ENCODE measurements at places on chromosomes 3 and 15.
A peak's percentile ranks its signal among the peaks of the same experiment; 100 is the strongest.

DNA sequence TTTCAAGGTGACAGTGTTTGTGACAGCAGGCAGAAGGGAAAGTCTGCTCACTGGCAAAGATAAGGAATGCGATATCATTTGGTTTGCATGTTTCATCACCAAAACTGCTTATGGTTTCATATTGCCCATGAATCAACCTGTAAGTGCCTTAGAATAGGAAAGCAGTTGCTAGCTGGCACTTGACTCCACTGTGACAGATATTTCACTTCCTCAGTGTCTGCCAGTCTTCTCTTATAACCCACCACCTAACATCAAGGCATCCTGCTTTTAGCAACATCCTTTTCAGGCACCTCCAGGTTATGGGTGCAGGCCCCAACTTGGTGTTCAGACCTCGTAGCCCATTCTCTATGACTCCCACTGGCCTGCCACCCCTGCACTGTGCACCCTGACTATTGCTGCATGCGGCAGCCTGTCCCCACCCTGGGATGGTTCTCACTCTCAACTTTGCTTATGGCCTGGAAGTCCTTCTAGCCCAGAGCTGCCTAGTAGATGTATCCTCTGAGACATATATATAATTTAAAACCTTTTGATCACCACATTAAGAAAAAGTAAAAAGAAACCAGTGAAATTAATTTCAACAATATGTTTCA is 154.4 kb upstream of the RARB start:
- DNase-seq: no peak

DNA sequence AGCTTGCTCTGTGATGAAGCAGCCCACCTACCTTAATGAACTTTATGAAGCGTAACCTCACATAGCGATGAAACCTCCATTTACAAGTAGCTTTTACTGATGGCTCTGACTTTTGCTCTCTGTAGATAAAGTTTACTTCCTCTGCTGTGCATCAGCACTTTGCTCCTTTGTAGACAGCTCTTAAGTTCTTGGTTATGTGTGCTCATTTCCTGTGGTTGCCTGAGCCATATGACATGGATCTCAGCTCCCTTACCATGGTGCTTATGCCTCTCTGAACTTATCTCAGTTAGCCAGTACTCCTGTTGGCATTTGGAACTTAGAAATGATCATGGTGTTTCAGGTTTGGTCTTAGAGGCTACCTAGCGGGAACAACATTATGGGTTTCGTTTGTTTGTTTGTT is 7.8 kb downstream of the MFSD1 start:
- no peak for DNase-seq

DNA sequence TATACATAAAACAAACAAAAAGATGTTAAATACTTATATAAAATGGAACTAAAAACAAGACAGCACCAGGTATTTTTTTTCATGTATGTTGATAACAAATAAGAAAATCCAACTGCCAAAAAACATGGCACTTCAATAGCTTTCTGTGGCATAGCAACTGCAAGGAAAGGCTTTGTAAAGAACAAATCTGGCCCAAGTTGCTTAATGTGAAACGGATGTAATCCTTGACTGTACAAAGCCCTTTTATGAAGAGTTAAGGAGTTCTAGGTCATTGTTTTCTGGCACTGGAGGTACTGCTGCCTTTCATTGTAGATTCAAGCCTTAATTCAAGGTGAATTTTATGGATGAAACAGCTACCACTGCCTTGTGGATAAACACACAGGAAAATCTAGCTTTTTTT is 68.8 kb upstream of the SLC12A8 start:
- no peak for DNase-seq

DNA sequence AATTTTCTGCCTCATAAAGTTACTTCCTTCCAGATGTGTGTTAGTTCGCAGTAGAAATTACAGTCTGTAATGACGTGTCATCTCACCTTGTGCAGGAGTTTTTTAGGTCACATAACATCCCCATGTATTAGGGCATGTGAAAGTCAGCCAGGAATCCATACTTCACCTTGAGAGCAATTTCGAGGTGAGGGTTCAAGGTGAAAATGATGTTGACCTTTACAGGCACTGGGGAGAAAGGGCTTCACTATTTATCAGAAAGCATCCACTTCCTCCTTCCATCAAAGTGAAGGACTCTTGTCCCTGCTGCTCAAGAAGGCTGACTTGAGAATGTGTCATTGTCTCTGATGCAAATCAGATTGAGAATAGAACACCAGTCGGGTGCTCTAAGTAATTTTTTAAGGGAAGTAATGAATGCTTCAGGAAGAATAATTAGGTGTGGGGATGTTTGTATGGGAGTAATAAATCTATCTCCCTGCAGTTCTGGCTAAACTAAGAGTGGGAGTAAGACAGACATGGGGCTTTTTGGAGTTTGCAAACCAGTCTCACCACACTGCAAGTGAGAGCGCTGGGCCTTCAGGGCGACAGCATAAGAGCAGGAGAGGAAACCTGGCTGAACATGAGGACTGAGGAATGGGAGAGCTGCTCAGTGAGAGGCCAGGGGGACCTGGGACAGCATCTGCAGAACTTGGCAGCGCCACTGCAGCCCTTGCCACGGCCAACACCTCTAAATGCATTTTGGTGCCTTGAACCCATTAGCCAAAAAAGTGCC is 85.9 kb upstream of the IL12A start:
- DNase-seq: no peak

DNA sequence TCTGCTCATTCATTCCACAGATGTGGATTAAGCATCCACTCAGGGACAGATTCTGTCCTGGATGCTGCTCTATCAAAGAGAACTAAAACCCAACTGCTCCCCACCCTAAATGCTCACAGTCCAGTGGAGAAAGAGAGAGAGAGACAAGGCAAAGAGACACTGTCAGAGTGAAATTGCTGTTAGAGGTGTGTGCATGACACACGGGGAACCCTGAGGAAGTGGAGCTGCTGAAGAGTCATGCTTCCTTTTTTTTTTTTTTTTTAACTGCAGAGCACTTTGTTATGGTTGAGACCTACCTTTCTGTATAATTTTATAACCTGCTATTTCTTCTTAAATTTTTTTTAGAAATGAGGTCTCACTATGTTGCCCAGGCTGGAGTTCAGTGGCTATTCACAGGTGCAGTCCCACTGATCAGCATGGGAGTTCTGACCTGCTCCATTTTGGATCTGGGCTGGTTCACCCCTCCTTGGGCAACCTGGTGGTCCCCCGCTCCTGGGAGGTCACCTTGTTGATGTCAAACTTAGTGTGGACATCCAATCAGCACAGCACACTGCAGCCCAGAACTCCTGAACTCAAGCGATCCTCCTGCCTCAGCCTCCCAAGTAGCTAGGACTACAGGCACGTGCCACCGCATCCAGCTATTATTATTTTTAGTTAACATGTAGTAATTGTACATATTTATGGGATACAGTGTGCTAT is 18.2 kb upstream of the PSTPIP1 start:
- no peak for DNase-seq

- no peak for DNase-seq
Measured at GRCh38 chr3:65828706-65829105, 210.0 kb downstream of the MAGI1 start.

DNA sequence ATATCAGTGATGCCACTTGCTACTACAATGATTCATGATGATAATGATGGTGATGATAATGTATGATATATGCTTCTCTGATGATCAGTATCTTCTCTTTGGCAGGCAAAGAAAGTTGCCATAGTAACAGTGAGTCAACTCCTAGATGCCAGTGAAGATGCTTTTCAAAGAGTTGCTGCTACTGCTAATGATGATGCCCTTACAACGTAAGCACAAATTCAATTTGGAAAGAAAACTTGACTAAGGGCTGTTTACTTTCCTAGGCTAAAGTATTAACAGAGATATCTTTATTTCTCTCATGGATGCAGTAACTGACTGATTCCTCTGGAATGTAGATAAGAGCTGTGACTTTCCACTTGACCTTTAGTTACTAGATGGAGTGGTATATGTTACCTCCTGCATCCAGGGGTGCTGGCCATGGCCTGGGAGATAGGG is 27.8 kb downstream of the ADGRG7 start:
- no peak for DNase-seq

DNA sequence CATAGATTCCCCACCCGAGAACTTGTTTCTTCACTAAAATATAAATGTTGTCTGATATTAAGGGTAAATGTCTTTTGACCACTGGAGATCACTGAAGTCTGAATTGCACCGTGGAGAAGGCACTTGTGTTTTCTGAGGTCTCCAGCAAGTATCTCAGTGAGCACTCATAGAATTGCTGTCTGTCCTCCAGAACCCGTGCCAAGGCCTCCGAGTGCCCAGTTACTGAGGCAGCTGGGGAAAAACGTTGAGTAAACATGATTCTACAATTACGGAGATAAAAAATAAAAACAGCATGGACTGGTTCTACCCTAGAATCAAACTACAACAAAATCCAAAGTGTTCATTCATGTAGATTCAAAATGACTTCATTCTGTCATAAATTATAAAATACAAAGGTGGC is 60.0 kb downstream of the MLH1 start:
- DNase-seq: no peak

- peak; percentile 60 for DNase-seq
Measured at GRCh38 chr3:132730891-132731580, 8.8 kb upstream of the NPHP3 start.

DNA sequence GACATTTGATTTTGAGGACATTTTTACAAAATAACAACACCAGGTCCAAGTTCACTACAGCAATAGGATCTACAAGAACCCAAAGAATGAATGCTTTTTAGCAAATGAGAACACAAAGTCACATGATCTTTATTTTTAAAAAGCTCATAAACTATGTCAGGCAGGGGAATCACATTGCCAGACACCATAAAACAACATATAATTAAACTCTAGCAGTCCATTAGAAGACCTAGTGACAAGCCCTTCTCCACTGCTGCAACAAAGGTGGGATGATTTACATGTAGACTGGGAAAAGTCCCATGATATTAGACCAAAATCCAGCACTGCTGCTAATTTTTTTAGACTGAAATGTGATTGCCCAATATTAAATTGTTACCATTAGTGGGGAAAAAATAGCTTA is 92.6 kb downstream of the FHIT start:
- DNase-seq: no peak

DNA sequence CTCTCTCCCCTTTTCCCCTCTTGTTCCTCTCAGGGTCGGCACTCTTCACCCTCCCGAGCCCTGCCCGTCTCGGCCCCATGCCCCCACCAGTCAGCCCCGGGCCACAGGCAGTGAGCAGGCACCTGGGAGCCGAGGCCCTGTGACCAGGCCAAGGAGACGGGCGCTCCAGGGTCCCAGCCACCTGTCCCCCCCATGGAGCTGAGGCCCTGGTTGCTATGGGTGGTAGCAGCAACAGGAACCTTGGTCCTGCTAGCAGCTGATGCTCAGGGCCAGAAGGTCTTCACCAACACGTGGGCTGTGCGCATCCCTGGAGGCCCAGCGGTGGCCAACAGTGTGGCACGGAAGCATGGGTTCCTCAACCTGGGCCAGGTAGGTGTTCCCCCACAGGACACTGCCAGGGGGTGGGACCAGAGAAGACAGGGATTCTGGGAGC is 7.2 kb downstream of the FURIN start:
- no peak for DNase-seq

DNA sequence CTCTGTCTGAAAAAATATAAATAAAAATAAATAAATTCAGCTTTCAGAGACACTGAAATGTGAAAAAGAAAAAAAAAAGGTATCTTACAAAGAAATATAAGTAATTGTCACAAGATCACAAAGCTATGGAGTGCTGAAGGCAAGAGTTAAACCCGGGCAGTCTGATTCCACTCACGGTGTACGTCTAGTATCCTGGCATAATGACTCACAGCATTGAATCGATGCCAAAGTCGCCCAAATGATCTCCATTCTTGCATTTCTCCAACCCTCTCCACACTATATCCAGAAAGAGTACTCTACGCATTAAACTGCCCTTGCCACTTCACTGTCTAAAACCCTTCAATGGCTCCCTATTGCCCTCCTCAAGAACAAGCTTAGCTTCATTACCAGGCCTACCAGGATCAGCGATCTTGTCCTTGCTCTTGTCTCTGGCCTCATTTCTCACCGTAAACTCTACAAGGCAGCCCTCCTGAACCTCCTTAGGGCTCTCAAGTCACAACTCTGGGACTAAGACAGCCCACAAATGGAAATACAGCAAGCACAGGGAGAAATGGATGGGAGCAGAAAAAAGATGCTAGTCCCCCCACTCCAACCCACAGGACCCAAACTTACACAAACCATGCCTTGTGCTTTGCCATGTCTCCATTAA is 7.7 kb downstream of the SUCLG2 start:
- DNase-seq: no peak

GRCh38 chr3:186589121-186589520 is 18.6 kb downstream of the DNAJB11 start:
- DNase-seq: no peak

GRCh38 chr3:56795097-56795828 is 6.5 kb downstream of the ARHGEF3 start:
- DNase-seq: no peak

DNA sequence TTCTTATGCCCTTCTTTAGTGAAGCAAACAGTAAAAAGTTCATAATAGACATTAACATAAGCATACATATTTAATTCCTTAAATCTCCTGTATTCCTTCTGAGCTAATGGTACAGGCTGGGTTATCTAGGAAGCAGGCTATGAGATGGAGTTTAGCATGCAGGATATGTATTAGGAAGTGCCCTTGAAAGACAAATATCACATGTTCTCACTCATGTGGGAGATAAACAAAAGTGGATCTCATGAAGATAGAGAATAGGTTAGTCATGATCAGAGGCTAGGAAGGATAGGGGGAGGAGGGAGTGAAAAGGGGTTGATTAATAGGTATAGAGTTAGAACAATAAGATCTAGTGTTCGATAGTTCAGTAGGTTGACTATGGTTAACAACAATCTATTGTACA is 105.4 kb downstream of the CLASP2 start:
- no peak for DNase-seq

- DNase-seq: no peak
Measured at GRCh38 chr15:95325763-95326404, 1004.6 kb upstream of the NR2F2 start.

All from DMS153 (cell line).